Kidney (tissue), 22 donors: ENCODE measurements at places on chromosomes 7 and 10. TPM values are rescaled to one million over a fixed set of nuclear protein-coding genes. Genes with fewer than 3 reads are reported as not detected.

DNA sequence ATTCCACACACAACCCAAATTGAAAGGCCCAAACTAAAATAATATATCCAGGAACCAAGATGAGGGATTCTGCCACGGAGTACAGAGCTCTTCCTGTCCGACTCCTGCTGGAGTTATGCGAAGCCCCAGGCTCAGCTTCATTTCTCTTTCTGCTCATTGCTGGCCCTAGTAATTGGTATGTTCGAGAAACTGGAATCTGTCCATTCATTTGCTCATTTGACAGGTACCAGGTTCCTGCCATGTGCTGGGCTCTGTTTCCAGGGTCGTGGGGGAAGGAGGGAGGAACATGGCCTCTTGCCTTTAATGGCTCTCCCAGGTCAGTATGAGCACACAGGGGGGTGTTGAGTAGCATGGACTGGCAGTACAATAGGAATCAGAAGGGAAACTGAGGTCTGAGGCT lies 179.2 kb upstream of the SHH start:
- DNase-seq = no peak

DNA sequence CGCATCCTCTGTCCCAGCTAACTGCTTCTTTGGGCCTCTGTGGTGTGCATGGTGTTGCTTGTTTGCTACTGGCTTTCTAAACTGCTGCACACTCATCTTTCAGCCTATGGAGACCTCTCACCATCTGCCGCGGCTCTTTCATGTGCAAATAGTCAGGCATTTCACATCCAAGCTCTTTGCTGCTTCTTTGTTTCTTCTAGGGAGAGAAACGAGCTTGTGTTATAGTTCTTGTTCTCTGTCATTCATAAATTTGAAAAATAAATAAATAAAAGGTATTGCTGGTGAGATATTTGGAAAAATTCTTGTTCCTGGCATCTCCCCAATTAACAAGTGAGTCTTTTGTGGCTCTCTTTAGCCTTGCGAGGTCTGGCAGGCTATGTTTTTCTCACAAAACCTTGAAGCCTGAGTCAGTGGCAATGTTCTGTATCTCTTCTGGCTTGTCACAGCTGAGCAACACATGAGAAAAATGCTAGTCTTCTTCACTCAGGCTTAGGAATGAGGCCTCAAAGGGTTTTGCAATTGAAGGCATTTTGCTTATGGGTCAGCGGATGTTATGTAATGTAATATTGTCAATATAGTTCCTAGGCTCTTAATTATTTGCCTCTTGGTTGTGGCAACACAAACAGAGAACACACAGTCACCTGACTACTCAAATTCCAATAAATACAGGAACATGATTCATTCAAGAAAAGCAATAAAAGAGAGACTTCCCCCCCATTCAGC lies 274.0 kb downstream of the FRMD4A start:
- no peak for DNase-seq

GRCh38 chr7:141928146-141928844 lies 12.1 kb downstream of the OR9A4 start:
- DNase-seq = no peak

GRCh38 chr7:77757589-77757988 lies 40.6 kb downstream of the TMEM60 start:
- no peak for DNase-seq

DNA sequence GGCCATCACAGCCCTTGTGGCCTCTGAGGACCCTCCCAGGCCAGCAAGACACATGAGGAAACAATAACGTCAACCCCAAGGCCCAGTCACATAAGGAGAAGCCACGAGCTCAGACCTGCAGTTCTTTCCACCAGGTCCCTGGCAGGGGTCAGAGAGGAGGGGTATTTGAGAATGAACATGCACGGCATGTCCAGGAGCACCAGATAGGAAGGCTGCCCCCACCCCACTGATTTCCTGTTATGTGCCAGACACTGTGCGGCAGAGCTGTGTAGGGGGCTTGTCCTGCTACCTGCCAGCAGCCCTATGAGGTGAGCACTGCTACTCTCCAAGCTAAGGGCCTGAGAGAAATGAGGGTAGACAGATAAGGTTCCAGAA lies 40.7 kb upstream of the ZMIZ1 start:
- DNase-seq = no peak

DNA sequence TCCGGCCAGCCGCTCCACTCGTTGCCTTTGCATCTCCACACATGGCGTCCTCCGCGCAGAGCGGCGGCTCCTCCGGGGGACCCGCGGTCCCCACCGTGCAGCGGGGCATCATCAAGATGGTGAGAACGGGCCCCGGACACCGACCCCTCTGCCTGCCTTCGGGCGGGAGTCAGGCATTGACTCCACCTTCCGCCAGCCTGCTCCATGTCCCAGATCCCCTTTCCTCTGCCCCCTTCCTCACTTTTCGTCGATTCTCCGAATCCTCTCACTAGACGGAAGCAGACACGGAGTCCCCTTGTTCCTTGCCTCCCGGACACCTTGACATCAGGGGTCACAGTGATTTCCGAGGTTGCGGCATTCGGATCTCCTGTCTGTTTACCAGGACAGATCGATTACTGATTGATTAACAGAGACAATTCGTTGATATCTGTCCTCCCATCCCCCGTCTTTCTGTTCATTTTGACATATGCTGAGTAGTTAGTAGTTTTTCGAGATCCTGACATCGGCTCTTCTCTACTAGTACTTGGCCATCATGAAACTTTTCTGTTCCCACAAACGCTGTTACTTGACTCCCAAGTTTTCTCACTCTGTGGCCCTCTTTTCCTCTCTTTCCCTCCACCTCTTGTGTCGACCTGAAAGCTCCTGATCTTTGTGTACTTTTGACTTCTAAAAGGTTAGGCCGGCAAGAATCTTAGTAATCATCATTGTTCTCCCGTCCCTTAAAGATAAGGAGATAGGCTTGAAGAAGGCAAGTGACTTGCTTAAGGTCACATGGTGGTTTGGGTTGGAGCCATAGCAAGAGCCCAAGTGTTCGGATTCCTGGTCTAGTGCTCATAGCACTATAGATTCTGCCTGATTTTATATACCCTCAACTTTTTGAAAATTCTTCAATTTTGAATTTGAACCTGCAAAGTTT lies 597 bp downstream of the SND1 start:
- no peak for DNase-seq

DNA sequence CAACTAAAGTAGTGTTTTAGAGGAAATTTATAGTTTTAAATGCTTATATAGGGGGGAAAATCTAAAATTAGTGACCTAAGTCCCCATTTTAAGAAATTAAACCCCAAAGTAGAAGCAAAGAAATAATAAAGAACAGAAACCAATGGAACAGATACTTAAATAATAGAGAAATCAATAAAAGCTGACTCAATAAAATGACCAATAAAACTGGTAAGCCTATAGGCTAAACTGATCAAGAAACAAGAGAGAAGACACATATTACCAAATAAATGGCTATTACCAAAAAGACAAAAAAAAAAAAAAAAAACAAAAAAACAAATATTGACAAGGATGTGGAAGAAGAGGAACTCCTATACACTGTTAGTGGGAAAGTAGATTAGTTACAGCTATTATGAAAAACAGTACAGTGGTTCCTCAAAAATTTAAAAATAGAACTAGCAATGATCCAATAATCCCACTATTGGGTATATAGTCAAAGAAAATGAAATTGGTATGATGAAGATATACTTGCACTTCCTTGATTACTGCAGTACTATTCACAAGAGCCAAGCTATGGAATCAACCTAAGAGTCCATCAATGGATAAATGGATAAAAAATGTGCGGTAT lies 53.2 kb downstream of the SLC18A2 start:
- no peak for DNase-seq

DNA sequence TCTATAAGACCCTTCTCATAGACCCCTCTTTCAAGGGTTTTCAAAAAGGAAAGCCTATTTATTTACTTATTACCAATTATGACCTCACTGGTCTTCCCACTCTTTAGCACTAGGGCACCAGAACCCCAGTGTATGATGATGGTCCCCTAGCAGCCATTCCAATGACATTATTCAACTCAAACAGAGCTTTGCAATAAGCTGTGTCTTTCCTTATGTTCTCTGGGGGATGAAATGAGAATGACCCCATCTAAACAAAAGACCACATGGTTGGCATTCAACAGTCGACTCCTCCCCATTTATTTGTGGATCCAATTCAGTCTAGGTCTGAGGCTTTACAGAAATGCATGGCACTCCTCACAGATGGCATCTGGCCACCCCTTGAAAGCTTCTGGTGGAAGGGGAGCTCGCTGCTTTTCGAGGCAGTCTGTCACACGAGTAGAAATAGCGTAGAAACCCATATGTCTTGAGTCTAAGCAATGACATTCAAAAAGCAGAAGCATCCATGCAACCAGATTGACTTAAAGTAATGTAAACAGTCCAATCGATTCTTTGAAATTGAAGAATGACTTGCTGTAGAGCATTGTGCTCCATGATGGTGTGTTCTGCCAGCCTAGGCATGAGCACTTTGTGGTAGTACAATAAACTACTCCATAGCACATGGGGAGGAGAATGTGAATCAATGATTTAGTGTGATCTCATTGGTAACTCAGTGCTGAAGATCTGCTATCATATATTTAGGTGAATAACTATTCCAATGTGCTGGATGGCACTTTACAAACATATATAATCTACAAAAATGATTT lies 29.8 kb downstream of the NRP1 start:
- DNase-seq = no peak

- peak; percentile 63 for DNase-seq
Measured at GRCh38 chr10:17387861-17388503, 66.4 kb downstream of the ST8SIA6 start.

- DNase-seq = peak; percentile 76
Measured at GRCh38 chr7:69678494-69679187, 80.4 kb downstream of the AUTS2 start.

GRCh38 chr10:2392145-2392812 lies 655.0 kb upstream of the ADARB2 start:
- no peak for DNase-seq

GRCh38 chr7:17988141-17988540 lies 39.5 kb downstream of the PRPS1L1 start:
- no peak for DNase-seq

DNA sequence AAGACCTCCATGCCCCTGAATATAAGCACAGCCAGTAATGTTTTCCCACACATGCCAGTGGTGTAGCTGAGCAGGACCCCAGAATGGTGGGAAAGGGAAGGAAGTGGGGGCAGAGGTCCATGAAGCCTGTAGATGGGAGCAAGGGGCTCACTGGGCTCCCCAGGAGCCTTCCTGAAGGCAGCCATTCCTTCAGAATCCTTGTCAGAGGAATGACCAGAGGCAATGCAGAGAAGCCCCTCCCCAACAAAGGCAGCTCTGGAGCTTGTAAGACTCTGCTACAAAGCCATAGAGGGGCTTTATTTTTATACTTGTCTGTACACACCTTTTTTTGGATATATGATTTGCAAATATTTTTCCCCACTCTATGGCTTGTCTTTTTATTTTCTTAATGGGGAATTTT lies 165.0 kb upstream of the TCF7L2 start:
- no peak for DNase-seq

GRCh38 chr10:1358860-1359625 lies 302.9 kb downstream of the WDR37 start:
- DNase-seq = no peak

GRCh38 chr10:71483135-71483534 lies 86.4 kb downstream of the CDH23 start:
- DNase-seq = no peak

DNA sequence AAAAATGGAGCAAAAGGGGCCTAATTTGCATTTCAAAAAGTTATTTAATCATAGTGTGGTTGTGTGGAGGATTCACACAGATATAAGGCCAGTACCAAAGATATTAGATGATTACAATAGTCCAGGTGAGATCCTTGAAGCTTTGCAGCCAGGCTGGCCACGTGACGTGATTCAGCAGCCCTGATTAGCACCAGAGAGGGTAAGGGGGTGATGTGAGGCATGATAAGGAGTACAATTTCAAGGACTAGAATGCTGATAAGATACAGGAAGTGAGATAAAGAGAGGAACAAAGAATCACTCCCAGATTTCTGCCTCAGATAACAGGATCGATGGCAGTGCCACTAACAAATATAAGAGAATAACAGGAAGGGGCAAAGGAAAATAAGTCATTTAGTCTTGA lies 108.4 kb upstream of the PALS2 start:
- no peak for DNase-seq

GRCh38 chr10:28754930-28755718 lies 77.8 kb downstream of the BAMBI start:
- no peak for DNase-seq

GRCh38 chr7:94903971-94904370 lies 3.4 kb upstream of the PPP1R9A start:
- no peak for DNase-seq

DNA sequence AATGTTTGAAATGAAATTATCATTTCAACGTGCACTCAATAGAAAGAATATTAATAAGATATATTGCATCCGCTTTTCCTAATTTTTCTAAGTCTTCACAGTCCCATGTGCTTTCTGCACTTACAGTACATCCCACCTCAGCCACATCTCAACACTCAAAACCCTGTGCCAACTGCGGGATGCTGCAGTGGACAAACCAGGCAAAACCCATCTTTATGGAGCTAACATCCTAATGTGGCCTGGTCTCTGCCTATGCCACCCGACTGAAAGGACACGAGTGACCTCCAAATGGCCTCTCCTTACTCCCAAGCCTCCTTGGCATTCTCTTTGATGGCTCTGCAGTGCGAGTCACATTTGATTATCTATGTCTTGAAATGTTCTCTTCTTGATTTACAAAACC lies 57.4 kb upstream of the ADRB1 start:
- no peak for DNase-seq

- peak; percentile 37 for DNase-seq
Measured at GRCh38 chr7:100127866-100128636, 1.3 kb downstream of the MBLAC1 start.

DNA sequence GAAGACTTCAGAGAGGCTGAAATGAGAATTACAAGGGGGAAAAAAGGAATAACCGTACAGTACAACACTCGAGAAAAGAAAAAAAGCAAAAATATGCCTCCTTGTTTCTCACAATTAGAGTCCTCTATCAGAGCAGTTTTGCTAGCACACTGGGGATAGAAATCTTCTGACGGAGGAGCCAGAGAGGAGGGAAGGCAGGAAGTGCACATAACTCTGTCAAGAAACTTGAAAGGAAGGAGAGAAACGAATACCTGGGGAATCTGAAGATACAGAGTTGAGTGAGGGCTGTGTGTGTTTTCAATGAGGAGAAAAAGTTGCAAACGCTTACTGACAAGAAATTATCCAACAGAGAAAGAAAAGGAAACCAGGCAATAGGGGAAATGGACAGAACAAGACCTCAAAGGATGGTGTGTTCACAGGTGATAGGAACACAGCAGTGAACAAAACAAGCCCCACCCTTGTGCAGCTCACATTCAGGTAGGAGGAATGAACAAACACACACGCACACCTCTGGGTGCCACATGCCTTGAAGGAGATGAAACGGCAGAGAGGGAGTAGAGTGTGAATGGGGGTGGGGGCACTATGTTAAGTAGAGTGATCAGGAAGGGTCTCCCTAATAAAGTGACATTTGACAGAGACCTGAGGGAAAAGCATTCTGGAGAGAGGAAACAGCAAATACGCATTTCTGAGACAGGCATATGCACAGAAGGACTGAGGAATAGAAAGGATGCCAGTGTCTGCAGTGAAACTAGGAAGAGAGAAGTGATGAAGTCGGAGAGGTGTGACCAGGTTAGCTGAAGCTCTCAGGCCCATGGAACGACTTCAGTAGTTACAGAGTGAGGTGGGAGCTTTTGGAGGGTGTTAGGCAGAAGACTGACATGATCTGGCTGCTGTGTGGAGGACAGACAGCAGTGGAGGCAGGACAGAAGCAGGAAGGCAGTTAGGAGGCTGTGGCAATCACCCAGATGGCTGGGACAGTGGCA lies 46.7 kb upstream of the SPOCK2 start:
- no peak for DNase-seq

PRTFDC1 gene
- 6.1 TPM for polyA plus RNA-seq

ARMS2 gene
- not detected for polyA plus RNA-seq

NDUFA5 gene
- 189 TPM for polyA plus RNA-seq

SH2B2 gene
- polyA plus RNA-seq = 4.5 TPM

NUTM2D gene
- polyA plus RNA-seq = 4.8 TPM

R3HCC1L gene
- polyA plus RNA-seq = 9.7 TPM

SLC16A9 gene
- 91.1 TPM for polyA plus RNA-seq

MMD2 gene
- not detected for polyA plus RNA-seq
